ENCODE measurements at places on chromosomes 6 and 20.
A peak's percentile ranks its signal among the peaks of the same experiment; 100 is the strongest.

DNA sequence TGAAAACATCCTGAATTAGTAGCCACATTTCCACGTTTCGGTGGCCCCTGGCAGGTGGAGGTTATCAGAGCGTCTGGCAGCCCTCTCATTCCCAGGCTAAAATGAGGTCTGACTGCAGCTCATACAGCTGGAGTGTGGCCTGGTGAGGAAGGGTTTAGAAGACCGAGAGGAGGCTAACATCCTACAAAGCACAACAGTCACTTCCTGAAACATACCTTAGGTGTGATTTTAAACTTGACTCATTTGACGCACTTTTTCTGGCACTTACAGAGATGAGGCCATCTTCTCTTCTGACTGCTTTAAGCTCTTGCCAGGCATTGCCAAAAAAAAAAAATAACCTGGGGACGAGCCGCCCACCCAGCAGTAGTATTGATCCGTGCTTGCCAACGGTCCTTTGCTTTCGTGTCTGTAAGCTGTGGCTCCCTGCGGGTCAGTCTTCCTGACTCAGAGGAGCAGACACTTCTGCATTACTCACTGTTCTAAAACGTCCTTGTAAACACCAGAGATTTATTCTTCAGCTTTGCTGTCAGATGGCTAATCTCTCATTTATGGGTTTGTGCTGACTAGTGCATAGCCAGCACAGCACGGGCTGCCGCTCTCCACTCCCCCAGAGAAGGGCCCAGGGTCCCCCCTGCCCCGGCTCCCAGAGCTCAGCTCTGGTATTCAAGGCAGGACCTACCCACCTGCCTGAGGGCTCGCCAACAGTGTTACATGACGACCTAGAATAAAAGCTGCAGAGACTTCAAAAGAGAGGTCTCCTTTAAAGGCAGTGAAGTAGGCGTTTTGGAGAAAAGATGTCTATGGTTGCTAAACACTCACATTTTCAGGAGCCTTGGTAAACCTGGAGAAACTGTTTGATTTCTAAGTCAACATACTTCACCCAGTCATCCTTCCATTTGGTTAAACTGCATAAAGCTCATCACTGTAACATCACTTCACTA is 78.5 kb upstream of the FRMD1 start:
- DNase-seq, result peak; percentile 85

DNA sequence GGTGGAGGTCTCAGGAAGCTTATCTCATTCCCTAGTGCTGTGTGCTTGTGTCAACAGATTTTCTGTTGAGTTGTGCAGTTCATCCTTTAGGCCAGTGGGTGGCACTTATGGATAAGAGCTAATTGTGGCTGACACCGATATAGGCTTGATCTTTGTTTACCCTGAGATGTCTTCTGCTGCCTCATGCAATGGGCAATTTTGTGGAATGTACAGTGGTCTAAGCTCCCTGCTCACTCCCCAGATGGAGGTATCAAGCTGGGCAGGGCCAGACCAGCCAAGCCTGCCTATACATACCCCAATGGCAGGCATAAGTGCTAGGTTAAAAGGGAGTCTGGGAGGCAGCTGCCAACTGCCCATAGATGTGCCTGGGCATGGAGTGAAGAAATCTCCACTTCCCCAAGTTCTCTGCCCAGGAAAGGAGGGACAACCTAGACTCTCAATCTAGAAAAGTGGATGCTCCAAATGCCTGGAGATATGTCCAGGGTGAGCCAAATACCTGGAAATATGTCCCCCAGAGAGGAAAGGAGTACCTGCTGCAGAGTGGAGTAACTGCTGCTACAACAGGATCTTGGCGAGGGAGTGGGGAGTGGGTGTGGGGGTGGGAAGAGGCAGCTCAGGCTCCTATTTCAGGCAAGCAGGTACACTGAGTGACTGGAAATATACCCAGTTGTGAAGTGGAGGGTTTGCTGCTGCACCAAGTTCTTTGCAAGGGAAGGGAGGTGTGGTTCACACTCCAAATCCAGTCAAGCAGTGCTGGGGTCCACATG is 53.2 kb upstream of the ARG1 start:
- DNase-seq, result peak; percentile 37

- DNase-seq, result no peak
These were observed 151.2 kb upstream of the PTPN1 start for GRCh38 chr20:50358971-50359370.

DNA sequence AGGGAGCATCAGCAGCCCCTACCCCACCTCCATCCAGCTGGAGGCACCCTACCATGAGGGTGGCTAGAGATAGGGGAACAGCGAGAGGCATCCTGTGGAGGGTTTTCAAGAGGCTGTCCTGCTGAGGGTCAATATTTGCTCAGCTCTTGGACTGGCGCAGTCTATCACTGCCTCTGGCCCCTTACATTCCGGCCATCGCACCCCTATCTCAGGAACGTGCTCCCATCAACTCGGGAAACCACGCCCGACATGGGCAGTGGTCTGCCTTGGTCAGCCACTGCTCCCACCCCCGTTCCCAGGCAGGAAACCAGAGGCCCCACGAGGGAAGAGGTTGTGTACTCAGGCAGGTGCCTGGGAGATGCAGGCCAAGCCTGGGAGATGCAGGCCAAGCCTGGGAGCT is 57.9 kb downstream of the VEGFA start:
- DNase-seq, result no peak

GRCh38 chr6:6516666-6517458 is 71.7 kb upstream of the LY86 start:
- no peak for DNase-seq

GRCh38 chr20:50019466-50020256 is 36.9 kb downstream of the SNAI1 start:
- DNase-seq, result no peak

DNA sequence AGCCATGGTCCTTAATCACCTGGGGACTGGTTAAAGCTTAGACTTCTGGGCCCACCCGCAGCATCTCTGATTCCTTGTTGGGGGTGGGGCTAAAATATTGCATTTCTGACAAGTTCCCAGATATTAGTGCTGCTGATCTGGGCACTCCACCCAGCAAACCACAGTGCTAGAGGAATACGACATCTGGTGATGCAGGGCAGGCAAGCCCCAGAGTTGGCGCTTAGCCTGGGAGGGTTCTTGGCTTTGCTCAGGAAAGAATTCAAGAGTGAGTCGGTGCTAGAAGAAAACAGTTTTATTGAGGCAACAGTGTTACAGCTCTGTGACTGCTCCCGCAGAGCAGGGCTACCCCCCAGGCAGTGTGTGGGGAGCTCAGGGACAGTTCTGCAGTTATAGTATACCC is 210.7 kb downstream of the TFAP2C start:
- no peak for DNase-seq

DNA sequence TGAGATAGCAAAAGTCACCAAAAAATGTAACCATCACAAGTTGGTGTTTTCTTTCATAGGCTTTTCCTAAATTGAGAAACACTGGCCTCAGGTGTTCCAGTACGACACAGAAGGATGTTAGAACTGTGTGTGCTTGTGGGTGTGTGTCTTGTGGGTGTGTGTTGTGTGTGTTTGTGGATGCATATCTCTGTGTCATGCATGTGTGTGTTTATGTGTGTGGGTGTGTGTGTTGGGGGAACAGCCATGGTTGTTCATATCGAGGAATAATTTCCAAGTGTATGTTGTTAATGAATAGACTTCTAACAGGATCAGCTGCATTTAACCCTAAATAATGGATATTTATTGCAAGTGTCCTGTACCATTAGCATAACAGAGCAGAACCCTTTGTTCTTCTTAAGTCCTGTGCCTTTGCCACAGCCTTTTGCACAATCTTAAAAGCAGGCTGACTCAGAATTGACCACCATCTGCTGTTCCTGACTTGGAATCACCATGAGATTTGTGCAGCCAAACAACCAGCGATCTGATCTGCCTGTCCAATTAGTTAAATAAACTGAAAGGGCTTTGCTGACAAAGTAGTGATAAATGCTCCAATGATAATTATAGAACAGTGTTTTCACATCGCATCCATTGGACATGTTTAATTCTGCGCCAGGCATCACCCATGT is 7.6 kb downstream of the CD93 start:
- peak; percentile 15 for DNase-seq

- DNase-seq, result no peak
These were observed 11.4 kb downstream of the COMMD7 start for GRCh38 chr20:32731882-32732266.

- no peak for DNase-seq
These were observed 87.9 kb downstream of the CD40 start for GRCh38 chr20:46206025-46206424.

DNA sequence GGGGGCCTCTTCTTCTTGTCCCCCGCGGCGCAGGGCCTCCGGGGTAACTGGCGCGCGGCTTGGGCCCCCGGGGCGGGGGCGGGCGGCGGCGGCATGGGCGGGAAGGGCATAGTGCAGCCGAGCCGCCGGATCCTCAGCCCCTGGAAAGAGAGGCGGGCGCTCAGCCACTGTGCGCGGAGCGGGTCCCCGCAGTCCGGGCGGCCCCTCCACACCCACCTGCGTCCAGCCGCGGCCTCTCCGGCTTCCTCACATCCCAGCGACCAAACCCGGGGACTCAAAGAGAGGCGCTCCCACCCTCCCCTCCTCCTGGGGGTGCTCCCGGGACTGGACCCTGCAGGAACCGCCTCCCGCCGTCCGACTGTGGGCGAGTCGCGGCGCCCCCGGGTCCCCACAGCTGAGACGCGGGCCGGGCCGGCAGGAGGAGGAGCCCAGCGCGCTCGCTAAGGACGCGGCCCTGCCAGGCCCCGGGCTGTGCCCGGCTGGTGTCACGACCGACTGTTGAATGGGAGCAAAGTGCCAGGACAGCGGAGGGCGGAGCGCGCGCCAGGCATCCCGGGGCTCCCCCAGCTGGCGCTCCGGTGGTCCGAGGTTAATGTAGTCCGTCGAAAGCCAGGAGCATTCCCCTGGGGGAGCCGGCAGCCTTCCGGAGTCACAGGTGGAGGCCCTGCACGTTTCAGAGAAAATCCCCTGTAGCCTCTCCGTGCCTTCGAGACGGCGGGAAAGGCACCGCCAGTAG is at the start of gene PRR18:
Gene PRR18, minus strand, starts transcription at position 360 of the 736 bp plus-strand sequence. Its CDS starts 250 bp downstream, at position 110.
- DNase-seq, result no peak

GRCh38 chr6:6701864-6702263 is 113.3 kb downstream of the LY86 start:
- no peak for DNase-seq

DNA sequence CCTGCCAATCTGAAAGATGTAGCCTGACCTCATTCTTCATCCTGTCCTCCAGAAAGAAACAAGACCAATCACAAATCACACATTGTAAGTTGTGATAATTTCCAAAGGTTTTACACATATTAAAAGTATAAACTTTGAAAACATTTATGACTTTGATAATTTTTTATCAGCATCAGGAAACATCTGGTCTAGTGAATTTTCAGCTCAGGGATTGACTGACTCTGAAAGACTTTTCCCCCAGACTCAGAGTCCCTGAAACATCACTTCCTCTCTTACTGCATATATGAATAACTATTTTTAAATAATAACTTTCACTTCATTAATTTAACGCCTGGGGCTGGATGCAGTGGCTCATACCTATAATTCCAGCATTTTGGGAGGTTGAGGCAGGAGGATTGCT is 48.5 kb upstream of the SSTR4 start:
- DNase-seq, result no peak

GRCh38 chr6:15479761-15480160 is 183.1 kb downstream of the DTNBP1 start:
- peak; percentile 44 for DNase-seq

DNA sequence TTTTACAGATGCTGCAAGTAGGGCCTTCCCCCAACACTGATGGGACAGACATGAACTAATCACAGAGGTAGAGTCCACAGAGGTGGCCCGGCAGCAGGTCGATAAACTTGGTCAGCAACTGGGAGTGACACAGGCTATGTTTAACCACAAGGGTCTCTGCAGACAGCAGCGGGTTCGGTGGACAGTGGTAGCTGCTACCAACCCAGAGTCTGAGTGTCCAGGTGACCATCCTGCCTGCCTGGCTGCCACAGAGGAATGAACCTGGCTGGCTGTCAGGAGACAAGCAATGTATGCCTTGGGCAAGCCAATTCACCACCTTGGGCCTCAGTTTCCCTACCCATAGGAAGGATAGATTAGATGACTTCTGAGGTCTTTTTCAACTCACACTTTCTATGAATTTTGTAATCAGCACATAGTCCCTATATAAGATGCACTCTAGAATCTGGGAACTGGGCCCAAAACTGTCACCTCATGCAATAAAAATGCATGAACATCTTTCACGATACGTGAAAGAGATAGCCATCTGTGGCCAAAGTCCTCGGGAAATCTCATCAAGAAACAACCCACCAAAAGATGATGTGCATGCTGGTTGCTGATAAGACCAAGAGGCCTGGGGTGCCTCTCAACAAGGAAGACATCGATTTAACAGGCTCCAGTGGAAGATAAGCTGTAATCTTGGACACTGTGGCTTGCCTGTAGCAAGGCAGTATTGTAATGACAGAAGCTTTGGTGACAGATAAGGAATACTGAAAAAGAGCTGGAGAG is 30.5 kb downstream of the MDGA1 start:
- DNase-seq, result no peak

DNA sequence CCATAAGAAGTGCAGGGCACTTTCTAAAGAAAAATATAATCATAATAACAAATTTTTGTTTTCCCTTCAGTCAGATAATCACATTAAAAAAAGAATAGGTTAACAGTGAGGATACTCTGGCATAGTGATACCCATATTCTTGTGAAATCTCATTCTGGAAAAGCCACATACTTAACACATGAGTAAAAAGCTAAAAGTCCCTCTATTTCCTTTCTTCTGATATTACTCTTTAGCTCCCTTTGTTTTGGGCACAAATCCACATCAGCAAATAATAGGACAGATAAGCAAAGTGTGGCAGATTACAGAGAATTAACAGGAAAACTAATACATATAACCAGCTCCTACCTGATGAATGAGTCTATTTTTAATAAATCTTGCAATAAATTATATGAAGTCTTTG is 15.8 kb downstream of the SHPRH start:
- peak; percentile 25 for DNase-seq

- DNase-seq, result peak; percentile 69
These were observed 146.0 kb upstream of the PHACTR1 start for GRCh38 chr6:12570461-12571030.

GRCh38 chr6:144768551-144769075 is 483.5 kb downstream of the UTRN start:
- DNase-seq, result no peak

- DNase-seq, result no peak
These were observed 1274.2 kb upstream of the GJE1 start for GRCh38 chr6:140858381-140858971.

DNA sequence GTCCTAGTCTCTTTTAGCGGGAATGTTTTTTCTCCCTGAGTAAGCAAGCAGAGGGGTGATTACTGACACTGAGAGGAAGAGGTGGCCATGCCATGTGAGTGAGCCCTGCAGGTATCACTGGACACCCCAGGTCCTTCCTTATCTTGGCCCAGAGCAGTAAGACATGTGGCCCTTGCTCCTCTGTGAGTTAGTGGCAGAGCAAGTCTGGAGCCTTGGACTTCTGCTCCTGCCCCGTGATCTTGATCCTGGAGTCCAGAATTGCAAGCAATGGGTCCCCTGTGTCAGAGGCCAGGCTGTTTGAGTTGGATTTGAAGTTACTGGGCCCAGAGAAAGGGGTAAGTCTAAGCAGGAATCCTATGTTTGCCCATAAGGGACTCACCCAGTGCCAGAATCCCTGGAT is 92.1 kb upstream of the EMILIN3 start:
- no peak for DNase-seq

- no peak for DNase-seq
These were observed 175.6 kb upstream of the RNF24 start for GRCh38 chr20:4190792-4191519.

Data from astrocyte of the spinal cord (primary cell).